Tibial nerve (tissue), 4 donors: ENCODE measurements at places on chromosomes 5 and 9.

- no peak for DNase-seq
Measured at GRCh38 chr5:126370796-126371718, 52.2 kb upstream of the GRAMD2B start.

- DNase-seq, result no peak
Measured at GRCh38 chr5:14211818-14212803, 69.0 kb downstream of the TRIO start.

DNA sequence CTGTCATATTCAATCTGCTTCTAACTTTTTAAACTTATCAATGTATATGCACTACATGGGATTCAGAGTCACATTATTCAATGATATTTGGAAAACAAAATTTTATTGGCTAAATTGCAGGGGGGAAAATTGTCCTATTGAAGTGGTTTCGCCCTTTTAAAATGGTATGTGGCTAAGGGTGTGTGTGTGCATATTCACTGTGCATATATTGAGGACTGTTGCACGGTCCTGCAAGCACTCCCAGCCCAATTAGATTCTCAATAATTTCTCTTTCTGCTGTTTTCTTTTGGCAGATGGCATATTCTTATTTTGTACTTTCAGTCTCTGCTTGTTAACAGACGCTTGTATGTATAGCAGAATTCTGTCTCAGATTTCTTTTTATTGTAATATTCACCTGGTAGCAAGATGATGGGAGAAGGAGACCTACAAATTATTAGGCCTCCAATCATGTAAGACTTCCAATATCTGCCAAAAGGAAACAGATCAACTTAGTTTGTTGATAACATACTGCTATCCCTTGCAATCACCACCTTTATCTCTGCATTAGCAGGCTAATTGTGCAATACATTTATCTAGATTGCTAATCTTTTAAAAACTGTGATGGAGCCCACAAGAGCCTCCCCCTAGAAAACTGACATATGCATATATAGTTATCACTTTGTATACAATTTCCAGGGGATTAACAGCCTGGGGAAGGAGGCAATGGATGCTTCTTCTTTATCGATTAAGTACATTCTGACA, 411.5 kb downstream of the PLK2 start:
- DNase-seq, result no peak

DNA sequence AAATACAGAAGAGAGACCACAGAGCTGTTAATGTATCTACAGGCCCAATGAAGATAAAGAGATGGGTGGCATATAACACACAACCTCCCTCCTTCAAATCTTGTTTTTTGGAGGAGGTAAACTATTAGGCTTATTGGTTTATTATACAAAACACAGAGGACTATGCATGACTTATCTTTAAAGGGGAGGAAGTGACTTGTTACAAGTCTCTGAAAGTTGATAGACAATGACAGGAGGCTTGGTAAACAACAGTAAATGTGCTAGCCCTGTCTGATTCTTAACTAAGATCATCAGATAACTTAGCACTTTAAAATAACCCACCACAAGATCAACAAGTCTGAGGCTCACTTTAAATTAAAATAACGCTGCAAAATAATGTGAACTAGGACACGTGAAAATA, 219.0 kb downstream of the MLLT3 start:
- DNase-seq, result no peak

DNA sequence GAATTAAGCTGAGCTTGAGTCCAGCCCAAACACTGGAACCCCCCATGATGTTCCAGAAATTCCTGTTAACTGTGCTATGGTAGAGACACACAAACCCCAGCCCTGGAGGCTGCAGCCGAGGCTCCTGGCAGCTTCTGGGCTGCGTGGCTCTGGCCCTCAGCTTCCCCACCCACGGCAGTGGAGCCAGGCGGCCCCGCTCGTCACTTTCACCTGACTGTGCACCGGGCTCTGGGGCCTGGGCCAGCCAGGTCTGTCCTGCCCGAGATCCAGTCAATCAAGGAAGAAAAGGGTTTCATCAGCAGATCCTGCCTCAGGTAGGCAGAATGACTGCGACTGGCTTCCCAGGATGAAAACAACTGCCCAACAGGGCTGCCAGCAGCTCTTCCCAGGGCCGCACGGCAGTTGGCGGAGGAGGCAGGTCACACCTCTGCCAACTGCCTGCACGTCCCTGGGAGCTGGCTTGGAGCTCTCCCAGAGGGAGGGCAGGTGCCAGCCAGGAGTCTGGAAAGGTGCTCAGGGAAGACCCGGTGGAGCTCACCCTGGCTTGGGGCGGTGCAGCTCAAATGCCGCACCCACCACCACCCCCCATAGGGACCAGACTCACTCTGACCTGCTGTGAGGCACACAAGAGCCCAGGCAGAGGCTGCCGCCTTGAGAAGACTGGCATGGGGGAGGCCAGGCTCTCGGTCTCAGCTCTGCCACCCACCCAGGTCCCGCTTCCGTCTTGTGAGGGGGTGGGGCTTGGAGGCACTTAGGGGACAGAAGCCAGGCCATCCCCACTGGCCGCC, 20.7 kb downstream of the BRD3 start:
- no peak for DNase-seq

GRCh38 chr5:151093476-151093889, 12.6 kb upstream of the TNIP1 start:
- DNase-seq, result peak; percentile 78

GRCh38 chr5:178527458-178528307, 62.5 kb downstream of the COL23A1 start:
- no peak for DNase-seq

DNA sequence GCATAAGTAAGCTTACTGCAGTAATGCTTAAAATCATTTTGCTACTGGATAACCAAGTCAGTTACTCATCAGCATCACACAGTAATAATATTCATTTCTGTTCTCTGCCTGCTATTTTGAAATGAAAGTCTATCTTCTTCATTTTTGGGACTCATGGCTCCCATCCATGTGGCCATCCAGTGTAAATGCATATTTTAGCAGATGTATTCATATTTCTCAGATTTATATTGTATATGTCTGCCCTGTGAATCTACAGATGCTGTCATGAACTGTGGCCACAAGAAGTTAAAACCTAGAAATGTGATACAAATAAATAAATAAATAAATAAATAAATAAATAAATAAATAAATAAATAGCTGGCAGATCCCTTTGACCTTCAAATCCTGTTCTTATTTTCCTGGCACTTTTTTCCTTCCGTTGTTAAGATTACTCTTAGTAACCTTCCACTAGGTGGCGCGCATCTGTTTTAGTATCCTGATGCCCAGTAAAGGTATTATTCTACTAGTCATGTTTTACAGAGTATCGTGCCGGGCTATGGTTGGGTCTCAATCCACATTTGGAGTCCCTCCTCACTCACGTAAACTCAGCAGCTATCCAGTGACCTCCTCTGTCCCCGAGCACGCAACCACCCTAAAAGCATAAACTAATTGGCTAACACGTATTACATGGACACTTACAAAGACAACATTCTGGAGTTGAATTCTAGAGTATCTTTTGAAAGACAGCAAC, 79.2 kb upstream of the IL7R start:
- peak; percentile 88 for DNase-seq

DNA sequence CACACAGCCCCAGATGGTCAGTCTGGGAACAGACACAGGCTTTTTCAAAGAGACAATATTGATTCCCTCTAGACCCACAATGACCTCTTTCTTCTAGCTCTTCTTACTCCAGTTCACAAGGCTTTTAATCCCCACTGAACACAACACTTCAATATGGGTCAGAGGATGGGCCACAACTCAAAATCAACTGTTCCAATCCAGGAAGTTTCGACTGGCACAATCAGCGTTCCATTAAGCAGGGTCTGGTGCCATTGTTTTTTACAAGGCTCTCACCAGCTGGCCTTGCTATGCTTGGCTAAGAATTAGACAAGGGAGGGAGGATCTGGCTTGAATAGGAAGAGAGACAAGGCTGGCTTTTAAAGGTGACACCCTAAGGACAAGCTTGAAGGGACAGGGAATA, 199.4 kb upstream of the SLC24A2 start:
- no peak for DNase-seq

DNA sequence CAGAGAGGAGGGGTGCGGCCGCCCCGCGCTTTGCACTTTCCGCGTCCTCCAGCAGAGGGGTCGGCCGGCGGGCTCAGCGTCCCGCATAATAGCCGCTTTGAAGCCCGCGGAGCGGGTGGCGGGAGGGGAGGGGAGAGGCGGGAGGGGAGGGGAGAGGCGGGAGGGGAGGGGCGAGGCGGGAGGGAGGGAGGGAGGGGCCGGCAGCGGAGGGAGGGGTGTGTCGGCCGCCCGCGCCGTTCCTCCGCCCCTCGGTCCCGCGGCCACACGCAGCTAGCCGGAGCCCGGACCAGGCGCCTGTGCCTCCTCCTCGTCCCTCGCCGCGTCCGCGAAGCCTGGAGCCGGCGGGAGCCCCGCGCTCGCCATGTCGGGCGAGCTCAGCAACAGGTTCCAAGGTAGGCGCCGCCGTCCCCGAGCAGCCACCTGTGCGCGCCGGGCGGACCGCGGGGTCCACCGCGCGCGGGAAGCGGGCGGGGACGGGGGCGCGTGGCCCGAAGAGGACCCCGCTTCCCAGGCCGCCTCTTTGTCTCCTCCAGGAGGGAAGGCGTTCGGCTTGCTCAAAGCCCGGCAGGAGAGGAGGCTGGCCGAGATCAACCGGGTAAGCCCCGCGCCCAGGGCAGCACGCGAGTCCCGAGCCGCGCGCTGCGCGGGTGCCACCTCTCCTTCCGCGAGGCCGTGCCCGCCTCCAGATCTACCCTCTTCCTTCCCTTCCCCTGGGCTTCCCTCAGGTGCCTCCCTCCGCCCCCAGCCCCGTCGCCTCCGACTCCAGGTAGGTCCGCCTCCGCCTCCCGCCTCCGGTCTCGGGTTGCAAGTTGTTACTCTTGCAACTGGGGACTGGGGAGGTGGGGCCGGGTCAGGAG, at the start of gene AIF1L:
AIF1L (plus strand) TSS at position 263 of the 857 bp plus-strand sequence; CDS start at position 362, 99 bp downstream.
- DNase-seq, result no peak

GRCh38 chr5:55356896-55357295, 49.1 kb downstream of the MTREX start:
- no peak for DNase-seq

DNA sequence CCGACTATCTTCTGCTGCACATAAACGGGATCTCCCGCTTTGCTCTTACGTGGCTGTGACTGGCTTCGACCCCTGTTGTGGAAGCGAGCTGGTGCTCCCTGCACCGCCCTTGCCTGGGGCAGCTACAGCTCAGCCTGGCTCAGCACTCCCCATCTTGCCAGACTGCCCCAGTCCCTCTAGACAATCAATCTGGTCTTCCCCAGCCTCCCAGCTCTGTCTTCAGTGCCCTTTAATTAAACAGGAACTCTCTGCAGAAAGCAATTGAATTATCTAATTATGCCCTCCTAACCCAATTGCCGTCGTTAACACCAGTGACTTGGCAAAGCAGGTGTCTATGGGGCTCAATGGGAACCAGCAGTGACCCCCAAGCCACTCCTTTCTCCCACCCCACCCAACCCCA, 18.9 kb upstream of the NTNG2 start:
- no peak for DNase-seq

DNA sequence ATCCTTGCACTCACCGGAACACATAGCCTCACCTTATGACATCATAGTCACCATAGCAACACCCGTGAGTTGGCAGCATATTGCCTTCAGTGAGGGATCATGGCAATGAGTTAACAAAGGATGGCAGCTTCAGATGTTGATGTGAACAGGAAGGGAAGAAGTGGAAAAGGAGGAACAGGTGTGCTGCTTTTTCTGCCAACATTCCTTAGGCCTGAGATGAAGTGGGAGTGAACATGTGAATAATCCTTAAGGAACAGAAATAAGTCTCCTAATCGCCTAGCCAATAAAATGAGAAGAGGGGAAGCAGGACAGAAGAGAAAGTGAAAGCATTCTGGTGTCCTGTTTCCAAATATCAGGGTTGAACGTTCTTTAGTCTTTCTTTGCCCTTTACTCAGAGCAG, 360.0 kb downstream of the BRINP1 start:
- no peak for DNase-seq

DNA sequence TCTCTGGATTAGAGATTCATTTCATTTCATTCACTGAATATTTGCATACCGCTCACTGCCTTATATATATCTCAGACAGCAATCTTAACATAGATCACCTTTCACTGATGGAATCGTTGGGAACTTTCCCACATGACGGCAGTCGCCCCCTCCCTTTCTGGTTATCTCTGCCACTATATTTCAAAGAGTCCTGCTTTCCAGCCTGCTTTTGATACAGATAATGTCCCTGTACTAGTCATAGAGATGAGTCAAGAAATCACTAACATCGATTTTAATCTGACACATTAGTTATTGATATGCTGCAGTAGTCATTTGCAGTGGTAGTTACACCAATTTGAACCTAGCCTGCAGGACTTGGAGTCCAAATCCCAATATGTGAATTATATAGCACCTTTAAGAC, 8.5 kb downstream of the ARSK start:
- DNase-seq, result no peak

DNA sequence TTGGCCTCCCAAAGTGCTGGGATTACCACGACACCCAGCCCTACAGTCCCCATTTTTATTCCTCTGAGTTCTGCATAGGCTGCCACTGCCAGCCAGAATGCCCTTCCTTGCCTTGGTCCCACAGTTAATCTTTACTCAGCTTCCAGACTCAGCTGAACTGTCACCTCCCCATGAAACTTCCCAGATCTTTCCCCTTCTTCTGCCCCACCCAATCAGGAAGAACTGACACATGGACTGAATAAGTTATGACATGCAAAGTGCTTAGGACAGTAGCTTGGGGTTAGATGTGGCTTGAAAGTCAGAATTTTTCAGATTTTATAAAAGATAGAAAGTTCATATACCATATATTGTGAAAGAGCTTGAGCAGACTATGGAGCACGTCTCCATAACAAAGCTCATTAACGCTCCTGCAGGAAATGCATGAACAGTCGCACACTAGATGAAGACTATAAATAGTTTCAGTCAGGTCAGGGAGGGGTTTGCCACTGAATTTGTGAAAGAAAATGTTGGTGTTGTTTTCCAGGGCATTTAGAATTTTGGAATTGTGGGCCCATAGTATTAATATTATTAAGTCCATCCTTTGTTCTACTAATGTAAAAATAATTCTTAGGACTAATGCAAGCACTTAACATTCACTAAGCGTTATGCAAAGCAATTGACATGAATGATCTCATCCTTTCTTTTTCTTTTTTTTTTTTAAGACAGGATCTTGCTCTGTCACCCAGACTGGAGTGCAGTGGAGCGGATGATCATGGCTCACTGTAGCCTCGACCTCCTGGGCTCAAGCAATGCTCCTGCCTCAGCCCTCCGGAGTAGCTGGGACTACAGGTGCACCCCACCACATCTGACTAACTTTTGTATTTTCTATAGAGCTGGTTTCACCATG, 36.1 kb upstream of the DENND1A start:
- DNase-seq, result no peak

DNA sequence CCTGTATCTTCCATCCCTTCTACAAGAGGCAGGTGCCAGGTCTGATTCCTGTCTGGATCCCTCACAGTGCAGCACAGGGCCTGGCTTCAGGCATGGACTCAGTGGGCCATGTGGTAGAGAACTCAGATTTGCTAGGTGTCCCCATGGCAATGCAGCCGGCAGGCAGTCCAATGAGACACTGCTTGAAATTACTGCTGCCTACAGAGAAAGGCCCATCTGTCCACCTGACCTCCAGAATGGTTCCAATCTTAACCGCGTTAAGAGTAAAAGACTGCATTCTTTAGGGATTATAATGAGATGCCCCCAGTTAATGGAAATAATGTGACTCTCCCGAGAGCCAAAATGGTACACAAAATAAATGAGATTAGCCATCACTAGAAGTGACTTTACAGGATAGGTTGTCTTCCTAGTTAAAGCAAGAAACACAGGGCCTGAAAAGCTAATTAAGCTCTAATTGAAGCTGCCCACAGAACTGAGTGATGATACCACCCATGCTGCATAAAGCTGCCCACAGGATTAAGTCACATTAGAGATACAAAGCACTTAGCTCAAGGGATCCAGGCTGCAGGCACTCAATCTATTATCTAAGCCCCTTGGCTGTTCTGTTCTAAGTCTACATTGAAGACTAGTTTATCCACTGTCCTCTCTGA, 11.4 kb downstream of the FAM193B start:
- DNase-seq, result no peak
